ENCODE measurements at places on chromosomes 3 and 15.

GRCh38 chr3:31962801-31963205 lies 18.3 kb downstream of the OSBPL10 start:
- no peak for DNase-seq

DNA sequence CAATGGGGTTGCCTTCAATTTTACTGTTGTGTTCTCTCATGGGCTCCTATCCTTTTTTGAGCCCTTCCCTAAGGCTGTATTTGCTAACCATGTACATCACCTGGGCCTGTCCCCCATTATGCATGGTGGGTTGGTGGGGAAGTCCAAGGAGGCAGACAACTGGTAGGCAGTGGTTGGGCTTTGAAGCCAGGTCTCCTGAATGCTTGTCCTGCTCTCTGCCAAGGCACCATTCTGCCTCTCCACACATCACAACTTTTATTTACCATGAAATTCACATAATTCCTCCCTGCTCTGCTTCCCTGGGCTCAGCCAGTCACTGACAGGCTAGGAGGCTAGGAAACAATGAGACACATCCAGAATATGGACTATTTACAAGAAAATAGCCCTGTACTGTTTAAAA lies 41.0 kb upstream of the COPB2 start:
- DNase-seq: no peak

DNA sequence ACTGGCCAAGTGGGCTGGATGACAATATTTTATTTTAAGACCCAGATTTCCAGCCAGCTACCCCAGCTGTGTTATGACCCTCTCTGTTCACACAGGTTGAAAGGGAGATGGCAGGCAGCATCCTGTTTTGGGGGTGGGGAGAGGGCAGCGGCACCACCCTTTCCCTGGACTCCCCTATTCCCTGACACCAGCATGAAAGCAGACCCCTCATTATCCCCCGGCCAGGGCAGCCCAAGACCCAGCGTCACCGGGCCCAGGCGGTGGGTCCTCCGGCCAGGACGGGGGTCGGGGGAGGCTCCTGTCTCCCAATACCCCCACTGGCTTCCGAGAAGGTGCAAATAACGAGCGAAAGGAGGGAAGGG lies 127.6 kb upstream of the MEF2A start:
- DNase-seq: no peak

DNA sequence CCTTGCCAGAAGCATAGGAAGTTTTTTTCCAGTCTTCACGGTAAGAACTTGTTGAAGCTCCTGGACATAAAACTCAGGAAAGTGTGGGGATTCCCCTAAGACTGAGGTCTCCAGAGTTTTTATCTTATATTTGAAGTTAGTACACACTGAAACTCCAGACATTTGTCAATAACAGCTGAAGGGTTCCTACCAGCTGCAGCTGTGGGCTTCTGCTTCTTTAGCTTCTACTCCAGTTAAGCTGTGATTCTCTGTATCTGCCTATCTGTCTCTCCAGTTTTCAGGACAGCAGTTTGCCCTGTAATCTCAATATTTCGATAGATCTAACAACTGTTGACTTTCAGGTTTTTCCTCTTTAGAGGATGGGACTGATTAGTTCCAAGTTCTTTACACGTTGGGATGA lies 966.0 kb upstream of the SEMA6D start:
- DNase-seq: no peak

DNA sequence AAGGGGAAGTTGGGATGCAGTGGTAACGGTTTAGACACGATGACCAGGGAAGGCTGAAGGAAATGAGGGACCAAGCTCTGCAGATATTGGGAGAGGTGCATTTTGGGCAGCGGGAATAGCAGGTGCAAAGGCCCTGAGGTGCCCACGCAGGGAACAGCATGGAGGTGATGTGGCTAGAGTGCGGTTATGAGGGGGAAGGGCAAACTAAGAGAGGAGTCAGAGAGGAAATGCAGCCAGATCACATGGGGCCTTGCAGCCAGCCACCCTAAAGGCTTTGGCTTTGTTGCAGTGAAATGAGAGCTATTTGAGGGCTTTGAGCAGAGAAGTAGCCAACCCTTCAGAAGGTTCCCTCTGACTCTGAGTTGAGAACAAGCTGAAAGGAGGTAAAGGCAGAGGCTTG lies 2.6 kb downstream of the SPATA12 start:
- DNase-seq: no peak

- DNase-seq: no peak
These were observed 116.1 kb downstream of the ATP1B3 start for GRCh38 chr3:141992512-141992911.

GRCh38 chr15:53618461-53618860 lies 141.0 kb downstream of the WDR72 start:
- no peak for DNase-seq

GRCh38 chr3:115363071-115363470 lies 216.0 kb upstream of the ZBTB20 start:
- DNase-seq: no peak

- DNase-seq: no peak
These were observed 133.3 kb downstream of the CMSS1 start for GRCh38 chr3:99950921-99951320.

DNA sequence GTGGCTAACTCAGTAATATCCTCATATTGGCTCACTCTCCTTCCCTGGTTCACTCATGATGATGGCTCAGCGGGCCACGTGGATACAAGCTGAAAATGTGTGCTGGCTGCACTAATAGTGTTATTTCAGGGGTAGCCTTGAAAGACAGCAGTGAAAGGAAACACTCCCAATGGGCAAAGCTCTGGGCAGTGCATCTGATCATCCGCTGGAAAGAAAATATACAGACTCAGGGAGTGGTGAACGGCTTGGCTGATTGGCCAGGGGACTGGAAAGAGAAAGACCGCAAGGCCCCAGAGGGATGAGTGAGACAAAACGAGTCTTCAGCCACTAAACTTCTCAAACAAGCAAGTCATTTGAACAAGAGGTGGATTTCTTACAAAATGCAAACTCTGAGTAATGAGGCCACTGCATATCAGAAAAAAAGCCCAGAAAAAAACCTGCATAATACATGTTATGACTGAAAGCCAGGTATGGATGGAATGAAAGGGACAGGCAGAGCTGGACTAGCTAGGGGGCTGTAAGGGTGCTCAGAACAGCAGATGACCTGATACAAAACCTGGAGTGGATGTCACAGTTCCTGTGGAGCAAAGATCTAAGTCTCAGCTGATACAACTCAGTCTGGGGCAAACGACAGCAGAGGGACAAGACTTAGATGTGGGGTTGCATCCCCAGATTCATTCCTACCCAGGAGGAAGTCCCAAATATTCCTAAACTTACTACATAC lies 33.3 kb downstream of the CMTM6 start:
- no peak for DNase-seq

GRCh38 chr3:184683900-184684560 lies 27.8 kb downstream of the MAGEF1 start:
- DNase-seq: no peak

GRCh38 chr3:189995129-189995528 lies 125.6 kb downstream of the P3H2 start:
- DNase-seq: no peak

DNA sequence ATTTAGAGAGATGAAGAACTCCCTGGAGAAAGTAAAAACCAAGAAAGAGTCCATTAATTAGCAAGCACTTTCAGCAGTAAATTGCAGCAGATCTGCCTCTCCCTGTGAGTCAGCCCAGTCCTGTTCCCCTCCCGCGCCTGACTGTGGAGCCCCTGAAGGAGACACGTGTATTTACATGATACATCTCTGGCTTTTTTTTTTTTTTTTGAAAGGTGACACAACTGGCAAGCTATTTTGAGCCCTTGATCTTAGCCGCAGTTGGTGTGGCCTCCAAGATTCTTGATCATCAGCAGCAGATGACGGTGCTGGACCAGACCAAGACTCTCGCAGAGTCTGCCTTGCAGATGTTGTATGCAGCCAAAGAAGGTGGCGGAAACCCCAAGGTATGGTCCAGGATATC lies 271.8 kb upstream of the TPM1 start:
- no peak for DNase-seq

- no peak for DNase-seq
These were observed 403.4 kb downstream of the OCA2 start for GRCh38 chr15:27695726-27696125.

DNA sequence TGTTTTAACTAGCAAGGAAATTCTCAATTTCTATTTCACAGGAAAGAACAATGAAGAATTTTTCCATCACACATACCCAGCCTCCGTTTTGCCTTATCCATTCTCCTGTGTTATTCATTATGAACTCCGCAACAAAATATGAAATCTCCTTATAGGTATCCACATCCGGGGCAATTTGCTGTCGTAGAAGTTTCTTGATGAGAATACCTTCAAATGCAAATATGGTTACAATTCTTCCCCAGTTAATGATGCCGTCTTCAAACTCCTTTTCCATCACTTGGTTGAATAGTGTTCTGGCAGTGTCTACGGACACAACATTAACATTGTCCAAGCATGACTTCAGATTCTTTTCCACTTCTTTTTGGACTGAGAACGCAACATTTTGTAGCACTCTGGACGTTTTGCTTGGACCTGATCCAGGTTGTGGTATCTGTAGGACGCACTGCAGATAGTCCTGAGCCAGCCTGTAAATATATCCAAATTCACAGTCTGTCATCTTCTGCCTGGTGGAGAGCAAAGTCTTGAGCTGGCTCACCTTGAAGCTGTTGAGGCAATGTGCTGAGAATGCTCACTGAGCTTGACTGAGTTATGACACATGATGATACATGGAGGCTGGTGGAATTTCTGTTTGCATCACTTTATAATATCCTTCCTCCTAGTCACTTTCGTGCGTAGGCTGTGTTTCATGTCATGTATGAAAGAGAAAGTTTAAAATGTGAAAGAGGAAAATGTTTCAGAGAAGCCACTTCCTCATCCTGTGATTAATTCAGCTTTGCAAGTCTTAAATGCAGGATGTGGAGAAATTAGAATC lies at the start of gene BCL2A1:
Gene BCL2A1 (minus strand): TSS at position 573 of the 811 bp plus-strand sequence. CDS start 77 bp downstream, at position 496.
- DNase-seq: peak; percentile 44

DNA sequence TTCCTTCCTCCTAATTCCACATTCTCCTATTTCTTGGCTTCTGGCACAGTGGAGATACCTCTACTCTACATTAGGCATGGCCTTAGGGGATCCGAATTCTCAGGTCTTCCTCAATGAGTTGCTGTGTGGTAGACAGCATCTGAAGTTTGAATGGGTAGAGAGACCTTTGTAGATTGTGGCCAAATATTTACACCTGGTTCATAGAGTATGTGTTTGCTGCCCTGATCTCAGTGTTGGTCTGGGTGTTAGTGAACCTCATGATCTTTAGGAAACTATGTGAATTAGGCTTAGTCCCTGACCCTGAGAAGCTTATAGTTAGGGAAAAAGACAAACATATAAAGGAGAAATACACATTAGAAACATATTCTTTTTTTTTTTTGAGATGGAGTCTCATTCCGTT lies 75.8 kb downstream of the LPP start:
- no peak for DNase-seq

GRCh38 chr3:122233101-122233952 lies 49.9 kb downstream of the CASR start:
- DNase-seq: peak; percentile 1

GRCh38 chr3:65593780-65594752 lies 444.7 kb downstream of the MAGI1 start:
- DNase-seq: no peak

GRCh38 chr3:121496786-121497185 lies 49.0 kb downstream of the POLQ start:
- DNase-seq: no peak

All from T-cell (primary cell).